ENCODE measurements at places on chromosomes 6 and 20.

GRCh38 chr6:142926177-142926493 lies 18.8 kb downstream of the HIVEP2 start:
- DNase-seq: no peak

DNA sequence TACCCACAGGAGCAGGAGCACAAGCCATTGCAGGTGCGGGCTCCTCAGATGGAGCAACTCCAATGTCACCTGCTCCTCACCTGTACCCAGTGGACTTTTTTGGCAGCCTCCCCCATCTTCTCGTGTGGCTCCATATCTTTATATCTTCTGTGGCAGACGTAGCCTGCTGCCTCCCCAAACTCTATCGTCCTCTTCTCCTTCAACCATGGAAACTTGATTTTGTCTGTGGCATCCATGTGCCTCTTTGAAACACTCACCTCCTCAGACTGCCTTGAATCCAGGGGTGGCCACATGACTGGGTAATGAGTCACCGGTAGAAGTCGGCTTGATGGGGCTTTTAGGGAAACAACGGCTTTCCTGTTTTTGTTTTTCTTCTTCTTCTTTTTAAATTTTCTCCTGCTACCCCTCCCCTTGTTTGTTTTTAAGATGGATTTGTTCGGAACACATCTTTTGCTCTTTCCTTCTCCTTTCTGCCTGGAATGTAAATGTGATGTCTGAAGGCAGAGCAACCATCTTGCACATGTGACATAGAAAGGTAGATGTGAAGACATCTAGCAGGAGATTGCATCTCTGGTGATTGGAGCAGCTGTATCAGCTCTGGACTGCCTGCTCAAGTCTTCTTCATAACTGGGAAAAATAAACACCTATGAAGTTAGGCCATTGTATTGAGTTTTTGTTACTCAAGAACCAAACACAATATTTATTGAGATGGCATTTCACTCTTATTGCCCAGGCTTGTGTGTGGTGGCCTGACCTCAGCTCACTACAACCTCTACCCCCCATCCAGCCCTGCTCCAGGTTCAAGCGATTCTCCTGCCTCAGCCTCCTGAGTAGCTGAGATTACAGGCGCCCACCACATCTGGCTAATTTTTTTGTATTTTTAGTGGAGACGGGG lies 69.9 kb upstream of the DDR1 start:
- DNase-seq: no peak

GRCh38 chr6:157021993-157022740 lies 245.0 kb downstream of the ARID1B start:
- DNase-seq: peak; percentile 70

- no peak for DNase-seq
Observed at GRCh38 chr6:67952121-67952520, 683.0 kb upstream of the ADGRB3 start.

DNA sequence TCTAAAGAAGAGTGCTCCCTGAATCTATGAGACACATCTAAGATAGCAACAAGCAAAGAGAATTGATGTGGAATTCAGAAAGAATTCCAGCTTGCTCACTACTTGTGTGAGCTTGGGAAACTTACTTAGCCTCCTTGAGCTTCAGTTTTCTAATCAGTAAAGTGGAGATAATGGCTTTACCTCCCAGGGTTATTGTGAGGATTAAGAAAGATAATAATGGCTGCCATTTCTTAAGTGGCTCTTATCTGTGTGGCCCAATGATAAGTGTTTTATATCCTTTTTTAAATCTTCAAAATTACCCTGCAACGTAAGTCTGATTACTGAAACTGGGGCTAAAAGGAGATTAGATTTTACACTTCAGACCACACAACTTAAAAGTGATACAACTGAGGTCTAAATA lies 418.5 kb downstream of the LMBRD1 start:
- no peak for DNase-seq

DNA sequence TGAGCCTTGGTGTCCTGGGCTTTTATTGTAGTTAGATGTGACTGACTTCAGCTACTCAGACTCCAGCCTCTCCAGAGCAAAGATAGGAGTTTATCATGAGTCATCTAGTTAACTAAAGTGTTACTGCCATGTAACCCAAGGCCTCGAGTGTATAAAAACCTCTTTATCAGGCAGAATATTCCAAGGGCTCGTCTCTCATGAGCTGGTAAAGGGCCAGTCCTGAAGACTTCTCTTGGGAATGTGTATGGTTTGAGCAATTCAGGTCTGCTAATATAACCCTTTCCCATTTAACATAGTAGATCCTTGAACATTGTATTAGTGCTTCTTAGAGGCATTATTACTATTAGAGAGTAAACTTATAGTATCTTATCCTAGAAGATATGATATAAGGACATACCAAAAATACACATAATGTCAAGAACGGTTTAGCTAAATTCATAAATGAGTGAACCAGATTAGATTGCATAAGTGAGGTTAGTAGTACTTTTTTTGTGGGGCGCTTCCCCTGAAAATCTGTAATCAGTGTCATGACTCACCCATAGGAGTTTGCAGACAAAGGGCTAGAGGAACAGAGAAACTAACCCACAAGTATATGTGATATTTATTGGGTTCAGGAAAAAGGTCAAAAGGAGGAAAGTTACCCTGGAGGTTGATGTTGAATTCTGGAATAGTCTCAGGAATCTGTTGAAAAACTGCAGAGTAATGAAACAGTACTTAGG lies 16.0 kb downstream of the DSE start:
- no peak for DNase-seq

DNA sequence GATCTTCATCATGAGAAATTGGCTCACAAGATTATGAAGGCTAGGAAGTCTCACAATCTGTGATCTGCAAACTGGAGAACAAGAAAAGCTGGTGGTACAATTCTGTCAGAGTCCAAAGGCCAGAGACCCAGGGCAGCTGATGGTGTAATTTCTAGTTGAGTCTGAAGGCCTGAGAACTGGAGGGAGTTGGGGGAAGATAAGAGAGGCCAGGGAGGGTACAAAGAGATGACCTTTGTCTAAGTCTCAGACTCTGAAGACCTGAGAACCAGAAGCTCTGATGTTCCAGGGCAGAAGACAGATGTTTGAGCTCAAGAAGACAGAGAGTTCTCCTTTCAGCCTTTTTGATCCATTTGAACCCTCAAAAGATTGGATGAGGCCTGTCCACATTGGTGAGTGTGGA lies 280.6 kb downstream of the HDGFL1 start:
- no peak for DNase-seq

DNA sequence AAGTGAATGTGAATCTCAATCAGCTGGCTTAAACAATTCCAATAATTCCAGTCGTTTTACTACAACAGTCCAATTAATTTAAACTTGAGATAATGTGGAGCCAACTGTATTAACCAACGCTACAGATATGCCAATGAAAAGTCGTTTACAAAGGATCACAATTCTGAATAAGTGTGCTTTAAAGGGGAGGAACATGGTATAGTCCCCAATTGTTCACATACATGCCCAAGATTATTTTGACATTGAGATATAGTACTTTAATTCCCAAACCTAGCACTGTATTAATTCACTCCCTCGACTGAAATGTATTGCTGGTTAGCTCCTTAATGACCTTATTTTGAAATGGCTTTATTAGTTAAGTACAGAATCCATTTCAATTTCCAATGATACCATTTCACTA lies 2.5 kb downstream of the AKIRIN2 start:
- no peak for DNase-seq

- no peak for DNase-seq
Observed at GRCh38 chr6:101640131-101640530, 246.6 kb downstream of the GRIK2 start.

DNA sequence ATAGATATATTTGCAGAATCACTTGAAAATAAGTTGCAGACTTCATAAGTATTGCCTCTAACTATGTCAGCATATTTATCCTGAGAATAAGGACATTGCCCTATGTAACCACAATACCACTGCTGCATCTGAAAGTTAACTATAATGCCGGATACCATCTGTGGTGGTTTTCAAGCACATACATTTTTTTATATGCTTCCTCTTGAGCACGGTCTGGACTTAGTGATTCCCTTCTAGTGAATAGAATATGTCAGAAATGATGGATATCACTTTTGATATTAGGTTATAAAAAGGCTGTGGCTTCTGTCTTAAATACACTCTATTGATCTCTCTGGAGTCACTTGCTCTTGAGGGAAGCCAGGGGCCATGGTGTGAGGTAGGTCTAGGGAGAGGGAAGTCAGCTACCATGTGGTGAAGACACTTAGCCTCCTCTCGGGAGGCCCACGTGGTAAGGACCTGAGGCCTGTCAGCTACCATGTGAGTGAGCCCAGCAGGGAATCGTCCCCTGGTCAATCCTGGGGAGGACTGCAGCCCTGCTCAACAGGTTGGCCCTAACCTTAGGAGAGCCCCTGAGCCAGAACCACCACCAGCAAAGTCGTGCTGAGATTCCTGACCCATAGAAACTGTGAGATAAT lies 57.5 kb downstream of the CCDC170 start:
- DNase-seq: no peak

GRCh38 chr20:18754030-18754652 lies 59.4 kb upstream of the SCP2D1 start:
- DNase-seq: no peak

DNA sequence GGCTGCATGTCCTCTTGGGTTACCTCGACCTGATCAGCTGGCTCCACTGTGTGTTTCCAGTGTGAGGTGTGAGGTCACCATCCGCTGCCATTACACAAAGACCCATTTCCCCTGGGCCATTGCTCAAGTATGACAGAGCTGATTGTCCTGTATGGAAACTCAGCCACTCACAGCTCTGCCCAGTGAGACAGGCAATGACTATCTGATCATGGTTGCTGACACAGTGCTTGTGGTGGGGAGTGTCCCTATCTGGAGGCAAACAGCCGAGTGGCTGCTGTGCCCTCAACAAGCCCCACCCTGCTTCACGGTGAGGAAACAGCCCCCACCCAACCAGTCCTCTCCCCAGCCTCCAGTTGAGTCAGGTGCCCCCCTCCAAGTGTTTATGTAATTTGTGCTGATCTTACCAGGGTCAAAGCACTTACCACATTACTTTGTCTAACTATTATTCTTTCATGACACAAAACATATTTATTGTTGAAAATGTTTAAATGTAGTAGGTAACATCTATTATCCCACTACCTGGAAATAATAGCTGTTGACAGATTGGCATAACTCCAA lies 11.7 kb upstream of the MAPK13 start:
- peak; percentile 73 for DNase-seq

All from effector memory CD8-positive, alpha-beta T cell (primary cell).